ENCODE measurements at places on chromosomes 4 and X.

- no peak for DNase-seq
Observed at GRCh38 chr4:106425576-106425975, 57.0 kb upstream of the GIMD1 start.

DNA sequence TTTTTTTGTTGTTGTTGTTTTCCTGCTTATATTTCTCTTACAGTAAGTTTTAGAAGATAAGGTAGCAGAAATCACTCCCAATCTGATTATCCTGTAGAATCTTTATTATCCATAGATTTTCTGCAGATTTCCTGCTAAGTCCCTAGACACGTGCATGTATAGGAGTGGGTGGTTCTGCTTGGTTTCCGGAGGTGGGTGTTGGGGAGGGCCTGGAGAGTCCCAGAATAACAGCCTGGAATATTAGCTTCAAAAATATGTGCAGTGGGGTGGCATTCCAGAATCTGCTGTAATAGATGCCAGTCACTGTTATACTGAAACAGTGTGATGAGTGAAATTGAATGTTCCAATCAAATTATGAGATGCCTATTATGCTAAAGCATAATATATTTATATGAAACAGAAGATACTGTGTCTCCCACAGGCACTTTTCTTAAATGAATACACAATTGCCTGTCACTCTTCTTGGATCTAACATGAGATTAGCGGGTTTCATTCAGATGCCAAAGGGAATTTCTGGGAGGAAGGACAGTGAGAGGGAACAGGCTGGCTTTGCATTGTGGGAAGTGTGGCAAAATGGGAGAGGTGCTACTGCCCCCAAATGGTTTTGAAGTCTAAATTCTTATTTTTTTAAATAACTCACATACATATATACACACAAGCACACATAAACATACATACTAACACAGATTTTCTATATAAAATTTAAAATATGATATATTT lies 37.6 kb downstream of the C4orf50 start:
- no peak for DNase-seq

GRCh38 chr4:173573286-173573685 lies 43.3 kb upstream of the HAND2 start:
- DNase-seq, result no peak

- no peak for DNase-seq
Observed at GRCh38 chr4:147739239-147739823, 7.4 kb downstream of the ARHGAP10 start.

DNA sequence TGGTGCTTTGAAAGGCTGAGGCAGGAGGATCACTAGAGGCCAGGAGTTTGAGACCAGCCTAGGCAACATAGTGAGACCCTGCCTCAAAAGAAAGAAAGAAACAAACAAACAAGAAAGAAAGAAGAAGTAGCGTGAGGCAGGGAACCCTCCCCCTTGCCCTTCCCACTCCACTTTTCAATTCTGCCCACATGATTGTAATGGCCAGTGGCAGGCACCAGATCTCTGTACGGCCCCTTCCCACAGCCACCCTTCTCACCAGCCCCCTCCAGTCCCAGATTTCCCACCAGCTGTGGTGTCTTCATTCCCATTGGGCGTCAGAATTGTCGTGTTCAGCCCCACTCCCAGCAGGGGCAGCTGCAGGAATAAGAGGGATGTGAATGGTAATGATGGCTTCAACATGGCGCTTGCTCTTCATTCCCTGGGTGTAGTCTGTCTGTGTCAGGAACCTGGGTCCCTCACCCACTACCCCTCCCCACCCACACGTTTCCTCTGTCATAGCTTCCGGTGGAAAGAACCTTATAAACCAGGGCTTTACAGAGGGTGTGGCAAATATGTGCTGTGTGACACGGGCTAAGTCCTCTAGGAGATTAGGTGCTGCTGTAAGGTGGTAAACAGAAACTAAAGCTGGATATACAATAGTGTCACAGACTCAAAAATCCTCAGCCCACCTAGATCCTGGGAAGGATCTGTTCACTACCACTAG lies at the start of gene IL2RG:
IL2RG (minus strand) TSS at position 437 of the 703 bp plus-strand sequence; CDS start at position 399, 38 bp downstream.
- no peak for DNase-seq

GRCh38 chr4:185709802-185710486 lies 102.0 kb downstream of the SORBS2 start:
- DNase-seq, result no peak

DNA sequence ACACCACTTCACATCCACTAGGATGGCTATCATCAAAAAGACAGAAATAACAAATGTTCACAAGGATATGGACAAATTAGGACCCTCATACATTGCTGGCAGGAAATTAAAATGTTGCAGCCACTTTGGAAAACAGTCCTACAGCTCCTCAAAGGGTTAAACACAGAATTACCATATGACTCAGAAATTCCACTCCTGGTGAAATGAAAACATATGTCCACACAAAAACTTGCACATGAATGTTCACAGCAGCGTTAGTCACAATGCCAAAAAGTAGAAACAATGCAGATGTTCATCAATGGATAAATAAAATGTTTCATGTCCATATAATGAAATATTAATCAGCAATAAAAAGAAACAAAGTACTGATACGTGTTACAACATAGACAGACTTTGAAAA lies 15.1 kb downstream of the S100G start:
- DNase-seq, result no peak

DNA sequence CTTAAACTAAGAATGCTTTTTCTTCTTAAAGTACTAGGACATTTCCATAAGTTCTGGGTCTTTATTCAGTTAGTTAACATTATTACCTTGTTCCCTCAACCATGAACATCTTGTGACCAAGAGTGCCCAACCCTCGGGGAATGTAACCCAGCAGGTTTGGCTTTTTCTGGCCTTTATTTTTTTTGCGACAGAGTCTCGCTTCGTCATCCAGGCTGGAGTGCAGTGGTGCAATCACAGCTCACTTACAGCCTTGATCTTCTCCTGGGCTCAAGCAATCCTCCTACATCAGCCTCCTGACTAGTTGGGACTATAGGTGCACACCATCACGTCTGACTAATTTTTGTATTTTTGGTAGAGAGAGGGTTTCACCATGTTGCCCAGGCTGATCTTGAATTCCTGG lies 65.1 kb downstream of the USP11 start:
- DNase-seq, result no peak

DNA sequence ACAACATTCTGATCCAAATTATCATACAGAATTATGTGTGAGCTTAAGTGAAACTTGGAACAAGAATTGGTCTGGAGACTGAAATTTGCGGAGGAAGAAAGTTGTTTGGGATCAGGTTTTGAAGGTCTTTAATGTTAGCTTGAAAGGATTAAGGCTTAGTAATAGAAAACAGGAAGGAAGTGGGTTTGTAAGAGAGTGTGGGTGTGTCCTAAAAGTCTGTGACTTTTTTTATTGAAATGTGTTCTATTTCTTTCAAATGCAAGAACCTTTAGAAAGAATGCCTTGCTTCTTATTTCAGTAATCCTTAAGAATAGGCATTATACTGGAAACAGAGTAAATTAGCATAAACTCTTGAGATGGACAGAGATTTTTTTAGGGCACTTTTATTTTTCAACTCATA lies 198.0 kb downstream of the GALNTL6 start:
- no peak for DNase-seq

GRCh38 chrX:70656304-70656703 lies 211.7 kb downstream of the DLG3 start:
- DNase-seq, result no peak

DNA sequence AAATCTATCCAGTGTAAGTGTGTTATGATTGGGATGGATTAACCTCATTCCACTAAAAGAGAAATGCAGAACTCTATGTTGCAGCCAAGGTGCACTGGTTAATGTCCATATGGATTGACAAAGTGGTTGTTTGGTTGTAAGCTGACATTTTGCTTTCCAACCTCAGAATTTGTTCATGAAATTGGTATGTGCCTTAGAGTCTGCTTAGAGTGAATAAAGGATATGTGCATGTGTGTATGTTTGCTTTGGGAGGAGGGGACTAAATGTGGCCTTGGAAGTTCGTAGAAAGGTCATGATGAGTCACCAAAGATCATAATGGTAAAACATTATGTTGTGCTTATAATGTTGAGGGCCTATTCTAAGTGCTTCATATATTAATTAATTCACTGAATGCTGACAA lies 44.1 kb upstream of the MBNL3 start:
- DNase-seq, result no peak

DNA sequence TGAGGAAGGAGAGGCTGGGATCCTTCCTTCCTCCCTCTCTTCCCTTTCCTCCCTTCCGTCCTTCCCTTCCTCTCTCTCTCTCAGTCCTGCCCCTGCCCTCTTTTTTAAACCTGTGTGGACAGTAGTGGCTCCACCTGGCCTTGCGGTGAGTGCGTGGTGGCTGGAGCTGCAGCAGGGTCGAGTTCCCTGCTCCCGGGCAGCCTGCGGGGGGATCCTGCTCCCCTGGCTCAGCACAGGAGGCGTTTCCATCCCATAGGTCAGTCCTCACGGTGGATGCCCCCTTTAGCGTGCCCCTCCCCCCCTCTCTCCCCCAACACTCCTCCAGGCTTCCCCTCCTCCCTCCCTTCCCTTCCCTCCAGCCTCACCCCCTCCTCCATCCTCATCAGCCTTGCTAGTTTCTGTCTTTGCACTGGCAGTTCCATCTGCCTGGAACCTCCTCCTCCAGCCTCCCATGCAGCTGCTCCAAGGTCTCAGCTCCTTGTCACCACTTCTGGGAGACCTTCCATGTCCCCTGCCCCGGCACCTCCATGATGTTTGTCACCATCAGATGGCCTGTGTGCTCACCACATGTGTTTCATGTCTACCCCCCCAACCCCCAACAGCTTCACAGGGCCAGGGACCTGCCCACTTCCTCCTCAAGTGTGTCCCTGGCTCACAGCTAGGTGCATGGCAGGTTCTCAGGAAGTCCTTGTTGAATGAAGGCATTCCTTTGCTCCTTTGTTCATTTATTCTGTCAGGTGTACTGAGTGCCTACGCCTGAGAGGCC lies 68.4 kb downstream of the PSAPL1 start:
- DNase-seq, result no peak

DNA sequence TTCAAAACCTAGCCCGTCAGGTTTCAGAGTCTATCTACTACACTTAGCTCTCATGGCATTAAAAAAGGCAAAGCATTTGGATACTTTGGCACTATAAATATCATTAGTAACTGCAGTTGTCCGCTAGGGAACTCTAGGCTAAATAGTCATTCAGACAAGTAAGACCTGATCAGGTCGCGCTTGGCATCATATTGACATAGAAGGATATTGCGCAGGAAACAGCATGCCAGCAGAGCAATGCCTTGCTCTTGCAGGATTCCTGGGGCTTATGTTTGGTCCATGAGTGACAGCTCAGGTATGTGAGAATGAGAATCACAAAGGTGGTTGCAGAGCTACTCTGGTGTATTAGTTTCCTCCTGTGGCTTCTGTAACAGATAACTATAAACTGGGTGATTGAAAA lies 62.7 kb downstream of the KDM6A start:
- DNase-seq, result no peak

- DNase-seq, result no peak
Observed at GRCh38 chr4:95289028-95289634, 259.6 kb downstream of the UNC5C start.

- no peak for DNase-seq
Observed at GRCh38 chr4:67779631-67780030, 25.4 kb upstream of the GNRHR start.

- DNase-seq, result no peak
Observed at GRCh38 chr4:41461780-41462307, 76.1 kb upstream of the LIMCH1 start.

DNA sequence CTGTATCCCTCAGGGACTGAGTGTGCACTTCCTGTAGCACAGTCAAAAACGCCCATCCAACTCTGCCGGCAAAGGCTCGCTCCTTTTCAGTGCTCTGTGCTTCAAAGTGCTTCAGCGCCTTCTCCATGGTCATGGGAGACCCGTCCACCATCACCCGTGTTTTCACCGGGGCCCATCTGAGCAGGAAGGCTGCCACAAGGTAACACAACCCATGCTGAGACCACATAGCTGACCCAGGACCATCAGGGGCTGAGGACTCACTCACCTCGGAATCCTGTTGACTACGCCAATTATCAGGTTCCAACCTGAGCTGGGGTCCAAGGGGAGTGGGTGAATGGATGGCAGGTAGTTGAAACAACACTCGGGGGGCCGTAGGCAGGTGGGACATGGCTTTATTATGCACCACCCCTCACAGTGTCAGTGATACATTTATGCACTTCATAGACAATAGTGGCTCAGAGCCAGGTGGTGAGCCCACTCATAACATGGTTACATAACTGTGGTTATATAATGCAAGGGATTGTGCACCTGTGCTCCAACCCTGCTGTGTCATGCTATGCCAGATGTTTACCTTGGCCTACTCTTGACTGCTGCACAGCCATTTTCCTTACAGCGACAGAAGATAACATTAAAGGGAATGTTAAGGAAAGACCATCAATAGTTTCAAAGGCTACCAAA lies 227.8 kb downstream of the ADGRL3 start:
- no peak for DNase-seq

DNA sequence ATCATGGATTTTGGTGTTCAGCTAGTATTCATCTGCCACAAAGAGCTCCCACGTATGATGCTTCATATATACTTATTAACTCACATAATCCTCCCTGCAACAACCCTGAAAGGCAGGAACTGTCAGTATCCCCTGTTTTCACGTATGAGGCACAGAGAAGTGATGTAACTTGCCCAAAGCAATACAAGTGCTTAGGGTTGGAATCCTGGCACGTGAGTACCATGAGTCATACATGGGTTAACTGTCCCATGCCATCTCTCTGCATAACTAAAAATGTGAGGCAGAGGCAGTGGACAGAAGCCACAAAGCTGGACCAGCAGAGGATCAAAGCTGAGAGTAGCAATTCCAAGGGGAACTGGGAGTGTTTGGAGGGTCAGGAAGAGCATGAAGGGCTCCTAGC lies 35.7 kb upstream of the EGFL6 start:
- DNase-seq, result no peak

DNA sequence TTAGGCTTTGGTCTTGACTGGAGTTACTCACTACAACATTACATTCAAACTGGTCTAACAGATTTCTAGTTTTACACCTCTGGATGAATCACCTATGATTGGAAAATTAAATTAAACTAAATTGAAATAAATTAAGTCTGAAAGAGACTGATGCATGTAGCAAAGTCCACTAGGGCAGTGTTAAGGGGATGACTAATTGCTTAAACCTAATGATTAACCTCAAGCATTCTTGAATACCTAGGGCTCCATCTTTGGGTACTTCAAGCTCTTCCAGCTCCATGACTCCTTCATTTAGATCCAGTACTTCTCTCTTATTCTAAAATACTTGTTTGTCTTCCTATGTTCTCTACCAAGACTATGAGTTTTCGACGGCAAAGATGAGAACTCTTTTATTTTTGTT lies 86.8 kb downstream of the SH2D1A start:
- DNase-seq, result no peak

- no peak for DNase-seq
Observed at GRCh38 chr4:153082322-153083301, 121.6 kb upstream of the TRIM2 start.

DNA sequence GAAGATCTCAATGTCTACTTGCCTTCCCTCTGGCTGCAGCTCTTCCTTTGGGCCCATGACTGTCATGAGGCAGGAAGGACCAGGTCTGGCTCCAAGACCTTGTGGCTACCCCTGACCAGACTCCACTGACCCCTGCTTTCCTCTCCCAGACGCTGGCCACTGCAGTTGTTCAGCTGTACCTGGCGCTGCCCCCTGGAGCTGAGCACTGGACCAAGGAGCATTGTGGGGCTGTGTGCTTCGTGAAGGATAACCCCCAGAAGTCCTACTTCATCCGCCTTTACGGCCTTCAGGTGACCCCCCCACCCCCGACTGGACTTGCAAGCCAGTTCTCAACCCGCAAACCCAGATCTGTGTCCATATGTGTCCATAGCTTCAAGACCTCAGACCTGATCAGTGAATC lies 535 bp downstream of the WAS start:
- no peak for DNase-seq

- DNase-seq, result no peak
Observed at GRCh38 chr4:34365946-34366345, 1878.4 kb downstream of the ARAP2 start.

GRCh38 chr4:1766106-1767060 lies 26.7 kb upstream of the FGFR3 start:
- no peak for DNase-seq
